ENCODE measurements at places on chromosomes 4 and X.

GRCh38 chr4:120869613-120870278 is 52.8 kb downstream of the PRDM5 start:
- no peak for DNase-seq

- no peak for DNase-seq
Measured at GRCh38 chr4:173585876-173586572, 56.0 kb upstream of the HAND2 start.

- no peak for DNase-seq
Measured at GRCh38 chrX:13764281-13764680, 29.7 kb downstream of the OFD1 start.

- DNase-seq = no peak
Measured at GRCh38 chr4:161249779-161250440, 913.9 kb downstream of the FSTL5 start.

DNA sequence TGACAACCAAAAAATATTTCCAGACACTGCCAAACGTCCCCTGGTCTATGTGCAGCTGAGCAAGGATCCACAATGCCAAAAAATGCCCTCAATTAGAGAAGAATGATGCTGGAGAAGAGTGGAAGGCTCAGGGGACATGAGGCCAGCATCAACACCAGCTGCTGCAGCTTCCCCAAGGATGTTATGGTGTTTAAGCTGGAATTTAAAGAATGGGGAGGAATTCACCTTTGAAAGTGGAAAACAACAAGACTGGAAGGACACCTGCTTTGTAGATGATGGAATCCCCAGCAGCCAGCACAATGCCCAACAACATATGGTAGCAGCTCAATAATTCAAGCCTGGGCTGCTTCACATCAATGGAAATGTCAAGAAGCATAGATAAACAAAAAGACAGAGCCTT is 20.3 kb upstream of the SMPX start:
- no peak for DNase-seq

- DNase-seq = no peak
Measured at GRCh38 chrX:40010550-40011321, 87.0 kb downstream of the BCOR start.

DNA sequence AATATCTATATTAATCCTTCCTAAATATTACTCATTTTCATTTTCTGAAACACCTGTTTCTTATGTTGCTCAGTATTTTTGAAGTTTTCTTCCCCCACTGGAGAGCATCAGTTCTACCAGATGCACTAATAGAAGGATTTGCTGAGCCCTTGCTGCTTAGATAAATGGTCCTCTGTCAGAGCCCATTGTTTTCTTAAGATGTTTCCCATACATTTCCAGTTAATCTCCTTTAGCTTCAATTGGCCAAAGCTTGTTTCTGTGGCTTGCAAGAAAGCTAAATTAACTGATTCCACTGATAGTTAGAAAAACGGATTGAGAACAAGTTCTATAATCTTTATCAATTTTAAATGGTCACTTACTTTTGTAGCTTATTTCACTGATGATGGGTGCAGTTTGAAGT is 1425.5 kb downstream of the PCDH18 start:
- no peak for DNase-seq

GRCh38 chrX:153305972-153306371 is 15.6 kb downstream of the PNMA6F start:
- DNase-seq = no peak
